ENCODE measurements at places on chromosomes 1 and 21.

- DNase-seq, result no peak
These were observed 52.6 kb downstream of the CD34 start for GRCh38 chr1:207858281-207858680.

- DNase-seq, result no peak
These were observed 25.7 kb downstream of the LHX4 start for GRCh38 chr1:180255536-180256340.

DNA sequence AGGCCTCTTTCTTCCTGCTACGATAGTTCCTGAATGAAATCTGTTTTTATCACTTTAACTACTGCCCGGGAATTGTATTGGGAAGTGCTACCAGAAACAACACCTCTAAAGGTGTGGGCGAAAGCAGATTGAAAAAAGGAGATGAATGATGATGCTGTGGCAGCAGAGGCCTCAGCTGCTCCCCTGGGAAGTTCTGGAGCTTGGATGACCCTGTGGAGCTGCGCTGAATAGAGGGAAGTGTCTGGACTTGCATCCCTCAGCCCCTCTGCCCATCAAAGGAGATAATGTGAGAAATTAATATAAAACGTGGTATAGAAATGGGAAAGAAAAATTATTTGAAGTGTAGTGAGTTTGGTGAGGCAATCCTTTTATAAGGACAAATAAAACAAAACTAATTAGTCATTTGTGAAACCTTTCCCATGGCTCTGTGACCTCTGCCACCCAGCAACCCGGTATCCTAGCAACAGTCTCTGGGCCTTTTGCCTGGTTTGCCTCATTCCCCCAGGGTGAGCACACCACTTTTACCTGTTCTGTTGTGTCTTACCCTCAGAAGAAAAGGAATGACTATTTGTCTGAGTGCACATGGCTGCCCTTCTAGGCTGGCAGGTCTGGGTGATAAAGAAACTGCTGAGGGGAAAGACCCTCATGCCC lies 21.3 kb downstream of the OVAAL start:
- no peak for DNase-seq

GRCh38 chr1:55720261-55720660 lies 505.1 kb upstream of the USP24 start:
- DNase-seq, result no peak

GRCh38 chr1:38908821-38909220 lies 27.4 kb upstream of the GJA9 start:
- DNase-seq, result no peak

- no peak for DNase-seq
These were observed 86.3 kb downstream of the ACBD6 start for GRCh38 chr1:180415985-180416633.

GRCh38 chr1:44557778-44558177 lies 116.5 kb downstream of the TMEM53 start:
- DNase-seq, result no peak

DNA sequence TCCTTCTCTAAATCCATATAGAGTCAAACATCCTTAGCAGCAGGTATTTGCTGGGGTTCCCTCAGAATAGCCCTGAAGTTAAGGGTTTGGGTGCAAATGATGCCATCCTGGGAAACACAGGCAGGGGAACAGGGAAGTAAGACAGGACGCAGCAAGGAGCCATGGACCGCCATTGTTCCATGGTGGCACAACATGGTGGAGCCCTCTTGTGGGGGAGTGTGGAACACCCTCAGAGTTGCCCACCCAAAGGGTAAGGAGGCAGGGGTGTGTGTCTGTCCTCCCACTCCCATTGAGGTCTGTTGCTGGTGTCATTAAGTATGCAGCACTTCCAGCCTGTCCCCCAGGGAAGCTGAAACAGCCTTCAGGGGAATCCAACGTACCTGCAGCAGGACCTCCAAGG lies 20.4 kb upstream of the RCAN1 start:
- no peak for DNase-seq

DNA sequence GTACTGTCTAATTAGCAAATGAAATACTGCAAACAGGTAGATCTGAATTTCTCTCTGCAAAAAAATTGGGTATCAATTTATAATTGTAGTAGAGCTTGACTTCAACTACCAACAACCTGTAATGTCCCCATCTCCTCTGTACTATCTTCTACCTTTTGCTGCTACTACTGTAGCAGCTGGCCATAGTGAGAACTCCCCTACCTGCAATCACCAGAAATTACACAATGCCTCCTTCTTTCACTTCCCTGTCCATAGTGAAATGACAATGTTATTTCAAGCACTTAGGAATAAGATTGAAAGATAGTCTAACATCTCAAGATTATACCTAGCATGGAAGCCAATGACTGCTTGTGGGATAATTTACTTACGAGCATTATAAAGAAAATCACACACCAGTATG lies 100.4 kb downstream of the ACBD6 start:
- no peak for DNase-seq

DNA sequence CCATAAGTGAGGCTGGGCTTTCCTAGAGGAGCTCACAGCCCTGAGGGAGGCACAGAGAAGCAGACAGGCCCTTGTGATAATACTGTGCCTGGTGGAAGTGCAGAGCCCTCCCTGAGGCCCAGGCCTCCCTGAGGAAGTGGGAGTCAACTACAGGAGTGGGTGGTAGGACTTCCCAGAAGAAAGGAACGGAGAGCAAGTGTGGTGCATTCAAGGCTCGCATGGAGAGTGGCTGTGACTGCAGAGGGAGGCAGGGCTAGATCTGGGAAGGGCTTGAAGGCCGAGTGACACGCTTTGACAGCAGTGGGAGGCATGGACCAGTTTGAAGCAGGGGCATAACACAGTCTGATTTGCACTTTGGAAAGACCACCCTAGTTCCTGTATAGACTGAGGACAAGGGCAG lies 37.3 kb downstream of the AZIN2 start:
- no peak for DNase-seq

DNA sequence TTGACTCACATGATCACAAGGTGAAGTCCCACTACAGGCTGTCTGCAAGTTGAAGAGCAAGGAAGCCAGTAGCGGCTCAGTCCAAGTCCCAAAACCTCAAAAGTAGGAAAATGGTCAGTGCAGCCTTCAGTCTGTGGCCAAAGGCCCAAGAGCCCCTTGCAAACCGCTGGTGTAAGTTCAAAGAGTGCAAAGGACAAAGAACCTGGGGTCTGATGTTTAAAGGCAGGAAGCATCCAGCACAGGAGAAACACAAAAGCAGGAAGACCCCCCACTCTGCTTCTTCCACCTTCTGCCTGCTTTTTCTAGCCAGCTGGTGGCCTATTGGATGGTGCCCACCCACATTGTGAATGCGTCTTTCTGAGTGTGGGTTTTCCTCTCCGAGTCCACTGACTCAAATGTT lies 2222.6 kb downstream of the MRPL39 start:
- DNase-seq, result no peak

DNA sequence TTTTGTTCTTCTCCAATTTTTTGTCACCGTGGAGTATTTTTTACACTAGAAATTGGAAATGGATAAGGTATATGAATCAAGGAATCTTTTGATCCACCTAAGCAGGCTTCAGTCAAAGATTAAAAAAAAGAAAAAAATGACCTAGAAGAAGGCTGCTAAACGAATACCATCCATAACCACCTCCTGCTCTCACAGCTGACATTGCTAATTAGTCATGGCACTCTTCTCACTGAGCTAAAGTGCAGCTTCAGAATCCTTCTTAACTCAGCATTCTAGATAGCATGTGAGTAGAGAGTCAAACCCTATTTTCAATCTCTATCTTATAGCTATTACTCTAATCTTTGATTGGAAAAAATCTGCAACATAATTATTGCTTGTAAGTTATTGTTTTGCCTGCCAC lies 40.2 kb upstream of the ST6GALNAC5 start:
- DNase-seq, result no peak
